ENCODE measurements at places on chromosomes 6 and 20. TPM values are rescaled to one million over a fixed set of nuclear protein-coding genes. Genes with fewer than 3 reads are reported as not detected.

- H3K4me1 ChIP-seq, result peaks cover 11% of the 10 kb centered on the region
- H3K4me3 ChIP-seq, result no peak overlapping the region
- H3K27ac ChIP-seq, result no peak overlapping the region
- peaks cover 5% of the 10 kb centered on the region for H3K27me3 ChIP-seq
These were observed 19.3 kb upstream of the SEC63 start for GRCh38 chr6:107977283-107977682.

The SCRT2 gene
- total RNA-seq, result not detected

The PPP1R3G gene
- total RNA-seq, result 0.04 TPM

GRCh38 chr6:31083742-31084354 is 28.5 kb downstream of the C6orf15 start:
- no peak overlapping the region for H3K4me3 ChIP-seq
- H3K27me3 ChIP-seq, result peaks cover 13% of the 10 kb centered on the region
- peaks cover 19% of the 10 kb centered on the region for H3K4me1 ChIP-seq
- H3K27ac ChIP-seq, result no peak overlapping the region
- no peaks in the 10 kb centered on the region for H3K36me3 ChIP-seq
- peak; percentile 53 for DNase-seq

GRCh38 chr20:32034581-32035425 is 17.2 kb upstream of the HCK start:
- H3K27me3 ChIP-seq, result peaks cover 43% of the 10 kb centered on the region
- no peak overlapping the region for H3K4me3 ChIP-seq
- no peaks in the 10 kb centered on the region for H3K36me3 ChIP-seq
- H3K4me1 ChIP-seq, result no peaks in the 10 kb centered on the region

GRCh38 chr6:166330612-166331011 is 11.7 kb downstream of the SFT2D1 start:
- H3K36me3 ChIP-seq, result peaks cover 40% of the 10 kb centered on the region
- DNase-seq, result no peak
- no peak overlapping the region for H3K27ac ChIP-seq
- peaks cover 36% of the 10 kb centered on the region for H3K4me1 ChIP-seq
- H3K4me3 ChIP-seq, result no peak overlapping the region
- H3K27me3 ChIP-seq, result no peaks in the 10 kb centered on the region

- no peaks in the 10 kb centered on the region for H3K4me1 ChIP-seq
- no peak overlapping the region for H3K4me3 ChIP-seq
- no peaks in the 10 kb centered on the region for H3K36me3 ChIP-seq
- no peak overlapping the region for H3K27ac ChIP-seq
- DNase-seq, result no peak
These were observed 113.0 kb downstream of the DST start for GRCh38 chr6:56529594-56530191.

- H3K27ac ChIP-seq, result no peak overlapping the region
- H3K4me1 ChIP-seq, result peaks cover 13% of the 10 kb centered on the region
- H3K36me3 ChIP-seq, result no peaks in the 10 kb centered on the region
- no peaks in the 10 kb centered on the region for H3K27me3 ChIP-seq
- DNase-seq, result no peak
These were observed 138.4 kb upstream of the STXBP5 start for GRCh38 chr6:147065786-147066185.

GRCh38 chr20:35120012-35120701 is 27.0 kb downstream of the EDEM2 start:
- peaks cover 50% of the 10 kb centered on the region for H3K36me3 ChIP-seq
- H3K27me3 ChIP-seq, result no peaks in the 10 kb centered on the region
- no peak overlapping the region for H3K4me3 ChIP-seq
- H3K4me1 ChIP-seq, result no peaks in the 10 kb centered on the region

DNA sequence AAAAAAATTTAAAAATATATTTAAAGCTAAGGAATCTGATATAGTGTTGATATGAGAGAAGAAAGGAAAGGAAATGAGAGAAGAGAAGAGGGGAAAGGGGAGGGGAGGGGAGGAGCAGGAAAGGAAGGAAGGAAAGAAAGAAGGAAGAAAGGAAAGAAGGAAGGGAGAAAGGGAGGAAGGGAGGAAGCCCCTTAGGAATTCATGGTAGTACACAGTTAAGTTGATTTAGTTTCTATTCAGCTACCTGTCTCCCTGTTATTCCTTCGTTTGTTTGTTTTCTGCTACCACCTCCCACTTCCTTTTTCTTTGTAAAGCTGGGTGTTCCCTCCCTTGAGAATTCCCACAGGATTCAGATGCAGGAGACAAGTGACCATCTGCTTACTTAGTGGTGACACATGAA is 1025.4 kb upstream of the FLRT3 start:
- H3K4me3 ChIP-seq, result no peak overlapping the region
- no peak for DNase-seq
- no peak overlapping the region for H3K27ac ChIP-seq
- H3K36me3 ChIP-seq, result no peaks in the 10 kb centered on the region
- no peaks in the 10 kb centered on the region for H3K27me3 ChIP-seq
- no peaks in the 10 kb centered on the region for H3K4me1 ChIP-seq

All from activated CD4-positive, alpha-beta T cell treated with anti-CD3 and anti-CD28 coated beads, Interleukin-2, amount 10 ng/mL, durations not matched to agents 7 days and 5 days (primary cell).